NCI-H748 treated with DMSO at 0.1 percent for 48 hours (cell line): ENCODE measurements at places on chromosomes 2 and 18.

- no peak for DNase-seq
These were observed 63.6 kb downstream of the COX7A2L start for GRCh38 chr2:42297322-42297936.

GRCh38 chr2:120418174-120418787, 72.3 kb downstream of the INHBB start:
- no peak for DNase-seq

GRCh38 chr2:175853616-175853890, 148.5 kb downstream of the LNPK start:
- peak; percentile 69 for DNase-seq

- DNase-seq: no peak
These were observed 67.9 kb downstream of the SETBP1 start for GRCh38 chr18:44748582-44748981.

DNA sequence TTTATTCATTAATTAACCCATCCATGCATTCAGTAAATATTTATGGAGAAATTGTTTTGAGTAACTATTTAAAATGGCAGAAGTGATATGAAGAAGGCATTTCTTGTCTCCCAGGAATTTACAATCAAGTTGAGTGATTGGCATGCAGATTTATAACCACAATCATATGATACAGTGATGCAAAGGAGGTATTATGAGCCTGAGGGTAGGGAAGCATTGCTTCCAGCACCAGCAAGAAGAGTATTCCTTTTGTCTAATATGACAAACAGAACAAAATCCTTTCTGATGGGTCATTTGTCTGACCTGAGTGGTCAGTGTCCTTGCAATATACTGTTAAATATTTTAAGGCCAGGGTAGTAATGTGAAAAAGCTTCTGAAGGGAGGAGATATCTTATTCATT, 244.2 kb upstream of the RGPD4 start:
- no peak for DNase-seq

DNA sequence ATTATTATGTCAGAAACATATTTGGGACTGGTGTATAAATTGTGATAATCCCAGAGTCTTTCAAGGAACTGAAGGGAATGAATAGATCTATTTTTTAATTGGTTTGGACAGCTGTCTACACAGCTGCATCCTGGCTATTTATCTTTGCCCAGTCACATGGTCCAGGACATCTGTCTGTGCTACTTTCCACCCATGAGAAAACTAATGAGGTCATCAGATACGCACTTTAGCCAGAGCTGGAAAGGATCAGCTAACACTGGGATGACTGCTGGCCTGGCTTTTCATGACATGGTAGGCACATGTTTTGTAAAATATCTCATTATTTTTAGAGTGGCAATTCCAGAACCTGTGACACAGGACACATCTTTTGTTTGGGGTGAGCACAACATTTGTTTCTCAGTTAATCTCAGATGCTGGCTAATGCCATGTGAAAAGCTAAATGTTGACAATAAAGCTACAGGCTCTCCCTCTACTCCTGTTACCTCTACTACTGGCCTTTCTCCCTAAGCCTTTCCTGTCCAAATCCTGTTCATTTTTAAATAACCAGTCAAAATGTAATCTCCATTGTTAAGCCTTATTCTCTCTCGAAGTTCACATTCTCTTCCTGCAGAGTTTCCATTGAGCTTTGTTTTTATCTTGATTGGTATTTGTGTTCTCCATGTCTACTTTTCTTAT, 500.7 kb downstream of the RIT2 start:
- peak; percentile 98 for DNase-seq

DNA sequence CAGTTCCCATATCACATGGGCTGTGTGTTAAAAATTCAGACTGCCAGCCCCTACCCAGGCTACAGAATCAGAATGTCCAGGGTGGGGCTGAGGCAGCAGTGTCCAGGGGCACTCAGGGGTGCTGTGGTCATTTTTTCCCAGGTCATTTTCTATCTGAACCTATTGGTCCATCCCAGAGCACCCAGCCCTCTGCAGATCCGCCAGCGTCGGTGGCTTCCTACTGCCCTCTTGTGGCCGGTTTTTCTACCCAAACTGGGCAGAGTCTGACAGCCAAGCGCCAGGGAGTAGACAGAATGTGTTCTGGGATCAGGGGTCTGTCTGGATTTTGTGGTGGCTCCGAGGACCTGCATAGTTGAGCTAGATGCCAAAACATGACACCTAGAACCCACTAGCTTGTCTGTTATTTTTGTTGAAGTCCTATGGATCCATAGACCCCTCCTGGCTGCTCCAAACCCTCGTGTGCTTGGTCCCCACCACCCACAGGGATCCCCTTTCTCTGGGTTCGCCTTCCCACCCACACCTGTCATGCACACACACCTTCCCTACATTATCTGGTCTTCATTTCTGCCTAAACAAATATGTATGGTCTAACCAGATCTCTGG, 34.1 kb upstream of the RMDN2 start:
- DNase-seq: peak; percentile 27

DNA sequence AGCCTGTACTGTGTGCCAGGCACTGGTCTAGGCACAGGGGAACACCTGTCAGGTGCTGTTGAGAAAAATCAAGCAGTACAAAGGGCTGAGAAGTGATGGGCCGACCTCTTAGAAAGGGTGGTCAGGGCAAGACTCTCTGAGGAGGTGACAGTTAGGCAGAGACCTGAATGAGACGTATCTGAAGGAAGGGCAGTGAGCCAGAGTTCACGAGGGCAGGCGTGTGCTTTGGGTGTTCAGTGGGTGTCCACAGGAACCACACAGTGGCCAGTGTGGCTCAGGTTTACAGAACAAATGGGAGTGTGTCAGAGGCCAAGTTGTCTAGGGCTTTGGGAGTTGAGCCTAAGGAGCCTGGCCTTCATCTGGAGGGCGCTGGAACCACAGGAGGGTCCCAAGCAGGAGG, 6.2 kb downstream of the ARMC9 start:
- DNase-seq: no peak

- no peak for DNase-seq
These were observed 109.6 kb upstream of the ST6GAL2 start for GRCh38 chr2:106995556-106995955.

GRCh38 chr18:10412933-10413332, 41.5 kb upstream of the APCDD1 start:
- no peak for DNase-seq

- no peak for DNase-seq
These were observed 99.1 kb upstream of the FAM110C start for GRCh38 chr2:145407-145806.

DNA sequence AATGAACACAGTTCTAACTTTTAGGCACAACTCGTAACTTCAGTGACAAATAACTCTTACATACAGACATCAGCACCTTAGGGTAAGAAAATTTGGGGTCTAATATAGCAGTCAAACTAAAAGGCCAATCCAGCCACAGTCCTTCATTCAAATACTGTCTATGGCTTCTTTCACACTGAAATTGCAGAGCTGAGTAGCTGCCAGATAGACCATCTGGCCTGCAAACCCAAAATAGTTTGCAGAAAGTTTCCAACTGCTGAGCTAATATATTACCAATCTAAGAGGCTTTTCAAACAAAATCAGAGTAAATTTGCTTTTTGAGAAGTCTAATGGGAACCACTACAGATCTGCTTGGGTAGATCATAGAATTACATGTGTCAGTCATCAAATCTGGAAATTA, 183.4 kb downstream of the GALR1 start:
- DNase-seq: no peak

GRCh38 chr2:9655441-9656269, 24.9 kb upstream of the YWHAQ start:
- DNase-seq: no peak

- DNase-seq: no peak
These were observed 18.8 kb downstream of the CYP26B1 start for GRCh38 chr2:72128843-72129227.

- no peak for DNase-seq
These were observed 49.7 kb upstream of the AP1S3 start for GRCh38 chr2:223887127-223887526.

GRCh38 chr2:134232868-134233727, 20.8 kb upstream of the MGAT5 start:
- no peak for DNase-seq

- no peak for DNase-seq
These were observed 150.7 kb upstream of the CCDC68 start for GRCh38 chr18:55109818-55110414.

DNA sequence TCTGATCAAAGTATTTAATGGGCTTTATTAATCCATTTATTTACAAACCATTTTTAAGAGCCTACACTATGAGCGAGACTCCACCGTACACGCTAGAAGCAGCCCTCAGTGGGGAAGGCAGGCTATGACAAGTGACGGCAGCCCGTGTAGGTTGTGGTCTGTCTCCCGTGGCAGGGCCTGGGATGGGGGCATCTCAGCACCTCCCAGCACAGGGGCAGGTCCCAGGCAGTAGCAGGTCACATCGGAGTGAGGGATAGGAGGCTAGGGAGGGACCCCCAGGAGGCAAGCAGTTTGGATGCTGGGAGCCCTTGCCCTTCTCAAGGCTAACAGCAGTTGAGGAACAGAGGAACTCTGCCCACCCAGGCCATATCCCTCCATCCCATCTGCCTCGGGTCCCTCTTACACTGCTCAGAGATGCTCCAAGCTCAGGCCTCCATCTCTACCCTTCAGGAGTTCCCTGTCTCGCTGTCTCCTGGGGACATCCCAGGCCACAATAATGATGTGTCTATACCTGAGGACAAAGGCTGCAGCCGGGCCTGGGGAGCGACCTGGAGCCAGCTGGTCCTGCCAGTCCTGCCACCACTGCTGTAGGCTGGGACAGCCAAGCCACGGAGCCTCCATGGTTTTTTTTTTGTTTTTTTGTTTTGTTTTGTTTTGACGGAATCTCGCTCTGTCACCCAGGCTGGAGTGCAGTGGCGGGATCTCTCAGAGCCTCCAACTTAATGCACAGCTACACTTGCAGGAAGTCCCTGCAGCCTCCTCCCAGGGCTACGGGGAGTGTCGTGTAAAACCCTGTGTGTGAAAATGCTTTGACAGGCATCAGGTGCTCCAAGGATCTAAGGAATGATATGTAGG, 92.0 kb downstream of the NDUFA10 start:
- no peak for DNase-seq

DNA sequence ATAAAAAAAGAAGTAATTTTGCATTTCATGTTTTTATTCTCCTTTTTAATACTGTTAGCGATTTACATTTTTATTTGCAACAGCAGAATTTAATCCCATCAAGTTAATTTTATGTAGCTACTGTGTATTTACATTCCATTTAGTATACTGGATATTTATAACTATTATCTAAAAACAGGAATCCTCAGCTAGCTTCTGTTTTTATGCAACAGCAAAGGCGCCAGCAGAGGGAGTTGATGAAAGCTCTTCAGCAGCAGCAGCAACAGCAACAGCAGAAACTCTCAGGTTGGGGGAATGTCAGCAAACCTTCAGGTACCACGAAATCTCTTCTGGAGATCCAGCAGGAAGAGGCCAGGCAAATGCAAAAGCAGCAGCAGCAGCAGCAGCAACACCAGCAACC, 26.2 kb upstream of the SNORC start:
- no peak for DNase-seq

GRCh38 chr2:70469961-70470360, 83.7 kb downstream of the TGFA start:
- DNase-seq: no peak

DNA sequence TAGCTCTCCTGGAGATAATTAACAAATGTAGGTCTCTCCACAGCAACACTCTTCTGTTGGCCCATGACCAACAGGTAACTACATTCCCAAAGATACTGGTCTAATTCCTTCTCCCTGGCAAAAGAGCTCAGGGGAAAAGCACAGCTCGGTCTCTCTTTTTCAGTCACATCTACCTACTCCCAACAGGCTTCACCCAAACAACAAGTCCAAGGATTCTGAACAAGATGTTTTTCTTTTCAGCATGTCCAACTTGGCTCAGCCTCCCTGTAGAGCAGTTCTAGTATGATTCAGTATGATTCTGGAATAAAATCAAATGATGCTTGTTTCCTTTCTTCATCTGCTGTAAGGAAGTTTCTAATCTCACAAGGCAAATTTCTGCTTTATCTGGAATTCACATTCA, 1704.8 kb upstream of the PIK3C3 start:
- DNase-seq: no peak

- no peak for DNase-seq
These were observed 1.5 kb upstream of the BOLA3 start for GRCh38 chr2:74149247-74149525.

- no peak for DNase-seq
These were observed 31.3 kb upstream of the GAREM1 start for GRCh38 chr18:32502014-32502413.

DNA sequence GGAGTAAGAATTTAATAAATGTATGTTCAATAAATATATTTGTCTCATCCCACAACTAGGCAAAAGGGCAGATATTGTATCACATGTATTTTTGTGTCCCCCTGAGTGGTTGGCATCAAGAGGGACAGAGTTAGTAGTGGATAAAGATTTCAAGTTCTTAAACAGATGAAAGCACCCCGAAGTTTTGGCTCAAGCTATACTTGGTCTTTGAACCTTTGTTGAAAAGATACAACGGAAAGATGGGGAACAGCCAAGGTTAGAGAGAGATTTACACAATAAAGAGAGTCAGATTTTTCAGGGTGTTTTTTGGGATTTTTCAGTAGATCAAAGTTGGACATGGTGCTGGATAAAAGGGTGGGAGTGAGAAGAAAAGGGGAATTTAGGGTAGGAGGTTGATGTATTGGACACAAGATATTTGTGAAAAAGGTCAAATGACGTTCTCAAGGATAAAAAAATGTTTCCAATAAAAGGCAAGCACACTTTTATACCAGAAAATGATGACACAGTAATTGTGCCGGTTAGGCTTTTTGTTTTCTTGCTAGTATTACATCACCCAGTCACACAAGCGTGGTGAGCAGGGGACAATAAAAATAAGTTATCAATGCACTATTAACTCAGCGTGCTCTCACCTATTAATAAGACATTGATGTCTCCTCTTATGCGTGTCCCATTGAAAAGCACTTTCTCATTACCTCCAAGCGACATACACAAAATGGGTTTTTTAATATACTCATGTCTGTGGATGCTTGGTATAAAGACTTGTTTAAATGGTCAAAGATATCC, 59.5 kb downstream of the MEP1B start:
- no peak for DNase-seq

DNA sequence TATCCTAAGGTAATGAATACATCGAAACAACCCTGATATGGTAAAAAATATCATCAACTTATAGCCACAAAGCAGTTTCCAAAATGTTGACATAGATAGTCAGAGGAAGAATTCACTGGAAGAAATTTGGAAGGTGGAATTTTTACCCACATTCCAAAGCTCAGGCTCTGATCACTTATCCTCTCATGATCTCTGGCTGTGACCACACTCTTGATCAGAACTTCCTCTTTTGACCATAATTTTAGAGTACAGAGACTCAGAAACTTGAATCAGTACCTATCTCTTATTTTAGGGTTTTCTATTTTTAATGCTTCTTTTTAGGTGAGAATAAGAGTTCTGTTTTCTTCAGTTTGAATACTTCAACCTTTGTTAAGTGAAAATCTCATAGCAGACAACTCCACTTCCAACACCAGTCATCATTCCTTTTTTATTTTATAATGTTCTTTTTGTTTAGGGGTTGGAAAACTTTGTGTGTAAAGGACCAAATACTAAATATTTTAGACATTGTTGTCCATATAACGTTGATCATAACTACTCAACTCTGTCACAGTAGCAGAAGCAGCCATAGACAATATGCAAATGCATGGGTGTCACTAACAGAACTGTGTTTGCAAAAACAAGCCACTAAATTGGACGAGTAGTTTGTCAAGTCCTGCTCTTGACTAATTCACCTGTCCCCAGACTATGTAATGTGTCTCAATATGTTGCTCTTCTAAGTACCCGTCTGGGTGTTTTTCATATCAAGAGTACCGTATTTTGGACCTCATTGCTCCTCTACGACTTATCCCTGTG, 891.6 kb upstream of the CRIM1 start:
- DNase-seq: no peak

- DNase-seq: no peak
These were observed 529.4 kb downstream of the CCDC85A start for GRCh38 chr2:56713161-56713676.
